Left lung (tissue), 14 donors: ENCODE measurements at places on chromosomes 11 and 22. TPM values are rescaled to one million over a fixed set of nuclear protein-coding genes. Genes with fewer than 3 reads are reported as not detected.

DNA sequence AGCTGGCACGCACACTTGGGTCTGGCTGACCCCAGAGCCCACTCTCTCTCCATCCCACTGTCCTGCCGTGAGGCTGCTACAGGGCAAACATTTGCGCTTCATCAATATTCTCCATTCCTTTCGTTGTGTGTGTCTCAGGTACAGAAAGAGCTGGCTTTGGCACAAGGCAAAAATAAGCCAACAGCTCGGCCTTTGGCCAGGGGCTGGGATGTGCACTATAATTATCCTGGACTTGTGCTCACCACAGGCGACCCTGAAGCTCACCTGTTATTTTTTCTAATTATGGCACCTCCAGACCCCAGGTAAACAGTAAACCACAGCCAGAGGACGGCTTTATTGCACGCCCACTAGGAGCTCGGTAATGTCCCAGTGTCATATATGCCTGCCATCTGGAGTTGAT lies 10.9 kb downstream of the ZMAT5 start:
- no peak overlapping the region for H3K27ac ChIP-seq
- no peaks in the 10 kb centered on the region for H3K4me1 ChIP-seq
- H3K36me3 ChIP-seq: peaks cover 8% of the 10 kb centered on the region
- no peak overlapping the region for H3K4me3 ChIP-seq

- H3K27ac ChIP-seq: no peak overlapping the region
- no peak overlapping the region for H3K4me3 ChIP-seq
- H3K27me3 ChIP-seq: no peaks in the 10 kb centered on the region
- no peaks in the 10 kb centered on the region for H3K4me1 ChIP-seq
Observed at GRCh38 chr22:30941363-30941740, 27.2 kb downstream of the MORC2 start.

DCHS1 gene
- 18.9 TPM for total RNA-seq

DNA sequence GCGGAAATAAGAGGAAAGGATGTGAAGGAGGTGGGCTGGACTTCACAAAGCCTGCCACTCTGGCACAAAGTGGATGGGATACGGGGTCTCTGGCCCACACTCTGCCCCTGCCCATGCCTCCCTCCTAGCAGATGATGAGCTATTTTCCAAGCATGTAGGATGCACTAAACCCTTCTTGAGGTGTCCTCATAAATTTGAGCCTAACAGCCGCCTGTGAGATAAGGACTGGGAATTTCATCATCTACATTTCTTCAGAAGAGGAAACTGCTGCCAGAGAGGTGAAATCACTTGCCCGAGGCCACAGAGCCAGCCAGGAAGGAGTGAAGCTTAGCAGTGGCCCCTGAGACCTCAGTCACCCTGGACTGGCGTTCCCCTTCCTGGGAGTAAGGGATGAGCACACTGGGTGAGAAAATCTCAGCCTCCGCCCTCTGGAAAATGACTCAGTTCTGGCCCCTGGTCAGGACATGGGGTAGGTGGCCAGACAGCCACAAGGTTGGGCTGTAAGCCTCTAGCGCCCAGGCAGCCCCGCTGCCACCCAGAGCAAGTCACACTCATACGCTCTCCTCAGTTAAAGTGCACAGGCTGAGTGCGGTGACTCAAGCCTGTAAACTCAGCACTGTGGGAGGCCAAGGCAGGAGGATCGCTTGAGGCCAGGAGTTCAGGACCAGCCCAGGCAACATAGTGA lies 27.9 kb downstream of the MB start:
- no peaks in the 10 kb centered on the region for H3K36me3 ChIP-seq
- H3K4me3 ChIP-seq: no peak overlapping the region
- H3K27me3 ChIP-seq: no peaks in the 10 kb centered on the region
- H3K27ac ChIP-seq: no peak overlapping the region

GALR3 gene
- total RNA-seq: not detected

DNA sequence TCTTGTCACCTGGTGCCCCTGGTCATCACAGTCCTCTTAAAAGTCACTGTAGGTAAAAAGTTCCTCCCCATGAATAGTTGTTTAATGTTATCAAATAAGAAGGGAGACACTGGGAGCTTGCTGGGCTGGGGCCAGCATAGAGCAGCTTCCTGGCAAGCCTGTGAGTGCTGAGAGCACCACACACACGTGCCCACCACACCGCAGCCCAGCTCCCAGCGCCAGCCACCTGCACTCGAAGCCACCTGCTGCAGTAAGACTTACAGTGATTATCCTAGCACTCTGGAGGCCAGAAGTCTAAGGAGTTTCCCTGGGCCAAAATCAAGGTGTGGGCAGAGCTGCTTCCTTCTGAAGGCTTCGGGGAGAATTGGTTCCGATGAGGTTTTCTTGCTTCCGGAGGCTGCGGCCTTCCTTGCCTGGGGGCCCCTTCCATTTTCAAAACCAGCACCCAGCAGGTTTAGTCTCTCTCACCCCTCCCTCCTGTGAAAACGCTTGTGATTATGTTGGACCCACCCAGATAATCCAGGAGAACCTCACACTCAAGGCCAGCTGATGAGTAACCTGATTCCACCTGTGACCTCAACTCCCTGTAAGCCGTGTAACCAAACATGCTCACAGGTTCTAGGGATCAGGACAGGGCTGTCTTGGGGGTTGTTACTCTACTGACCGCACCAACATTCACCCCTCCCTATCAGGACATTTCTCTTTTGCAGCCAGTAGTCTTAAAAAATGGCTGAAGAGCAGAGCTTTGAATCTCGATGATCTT lies 687.2 kb downstream of the TBC1D22A start:
- no peak overlapping the region for H3K27ac ChIP-seq
- peak; percentile 58 for DNase-seq
- no peaks in the 10 kb centered on the region for H3K27me3 ChIP-seq
- no peaks in the 10 kb centered on the region for H3K4me1 ChIP-seq
- no peaks in the 10 kb centered on the region for H3K36me3 ChIP-seq

GRCh38 chr11:110493346-110493745 lies 63.6 kb downstream of the FDX1 start:
- H3K4me3 ChIP-seq: no peak overlapping the region
- no peaks in the 10 kb centered on the region for H3K36me3 ChIP-seq
- DNase-seq: no peak
- no peaks in the 10 kb centered on the region for H3K27me3 ChIP-seq
- no peak overlapping the region for H3K27ac ChIP-seq

DNA sequence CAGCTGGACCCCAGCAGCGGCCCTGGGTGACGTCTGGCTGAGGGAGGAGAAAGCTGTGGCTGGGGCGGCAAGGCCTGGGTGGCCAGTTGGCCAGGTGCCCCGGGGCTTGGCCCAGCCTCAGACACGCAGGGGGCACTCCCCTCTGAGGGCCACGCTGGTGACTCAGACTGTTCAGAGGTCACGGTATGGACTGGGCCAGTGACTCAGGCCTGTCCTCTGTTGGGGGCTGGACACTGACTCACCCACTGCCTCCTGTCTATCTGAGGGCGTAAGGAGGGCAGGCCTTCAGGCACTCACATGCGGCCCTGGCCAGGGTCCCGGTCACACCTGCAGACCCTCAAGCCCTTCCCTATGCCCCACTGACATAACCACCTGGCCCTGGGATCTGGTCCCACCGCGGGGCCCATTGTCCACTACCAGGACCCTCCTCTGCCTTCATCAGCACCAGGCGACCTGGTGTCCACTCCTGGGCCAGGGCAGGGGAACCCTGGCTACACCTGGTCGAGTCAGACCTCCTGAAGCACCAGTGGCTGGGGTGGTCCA lies 3.7 kb upstream of the MUC5AC start:
- no peaks in the 10 kb centered on the region for H3K4me1 ChIP-seq
- no peaks in the 10 kb centered on the region for H3K36me3 ChIP-seq
- DNase-seq: peak; percentile 78
- H3K27ac ChIP-seq: no peak overlapping the region

ASRGL1 gene
- total RNA-seq: 26.6 TPM

DNA sequence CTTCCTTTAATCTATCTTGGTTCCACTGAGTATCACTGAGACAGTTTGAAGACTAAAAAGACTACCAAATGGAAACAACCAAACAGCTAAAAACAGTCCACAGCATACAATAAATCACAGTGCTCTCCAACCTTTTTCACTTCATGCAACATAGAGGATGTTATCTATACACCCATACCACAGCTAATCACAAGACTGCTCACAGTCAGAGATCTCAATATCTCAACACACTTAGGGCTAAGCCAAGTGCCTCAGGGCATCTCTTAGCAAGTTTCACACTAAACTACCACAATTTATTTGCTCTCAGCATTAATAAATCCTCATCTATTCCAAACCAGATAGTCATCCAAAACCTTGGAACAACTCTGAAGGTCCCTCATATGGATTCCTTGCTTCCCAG lies 129.4 kb downstream of the SBF2 start:
- H3K4me3 ChIP-seq: no peak overlapping the region
- H3K4me1 ChIP-seq: peaks cover 5% of the 10 kb centered on the region
- DNase-seq: no peak
- H3K27me3 ChIP-seq: no peaks in the 10 kb centered on the region
- H3K27ac ChIP-seq: no peak overlapping the region

GRCh38 chr22:38957808-38958650 lies 620 bp downstream of the APOBEC3A start:
- peak overlapping the region; percentile 76 for H3K27ac ChIP-seq
- peaks cover 55% of the 10 kb centered on the region for H3K4me1 ChIP-seq
- H3K27me3 ChIP-seq: no peaks in the 10 kb centered on the region
- DNase-seq: no peak

RAB39A gene
- 1.7 TPM for total RNA-seq

SPDYC gene
- total RNA-seq: not detected

GRCh38 chr22:25682109-25682508 lies 59.9 kb upstream of the MYO18B start:
- DNase-seq: no peak
- H3K4me1 ChIP-seq: no peaks in the 10 kb centered on the region

GRCh38 chr22:17748555-17749353 lies 25.5 kb downstream of the BID start:
- H3K36me3 ChIP-seq: no peaks in the 10 kb centered on the region
- H3K27ac ChIP-seq: no peak overlapping the region
- H3K27me3 ChIP-seq: no peaks in the 10 kb centered on the region
- H3K4me1 ChIP-seq: no peaks in the 10 kb centered on the region
- H3K4me3 ChIP-seq: no peak overlapping the region
- DNase-seq: no peak

DNA sequence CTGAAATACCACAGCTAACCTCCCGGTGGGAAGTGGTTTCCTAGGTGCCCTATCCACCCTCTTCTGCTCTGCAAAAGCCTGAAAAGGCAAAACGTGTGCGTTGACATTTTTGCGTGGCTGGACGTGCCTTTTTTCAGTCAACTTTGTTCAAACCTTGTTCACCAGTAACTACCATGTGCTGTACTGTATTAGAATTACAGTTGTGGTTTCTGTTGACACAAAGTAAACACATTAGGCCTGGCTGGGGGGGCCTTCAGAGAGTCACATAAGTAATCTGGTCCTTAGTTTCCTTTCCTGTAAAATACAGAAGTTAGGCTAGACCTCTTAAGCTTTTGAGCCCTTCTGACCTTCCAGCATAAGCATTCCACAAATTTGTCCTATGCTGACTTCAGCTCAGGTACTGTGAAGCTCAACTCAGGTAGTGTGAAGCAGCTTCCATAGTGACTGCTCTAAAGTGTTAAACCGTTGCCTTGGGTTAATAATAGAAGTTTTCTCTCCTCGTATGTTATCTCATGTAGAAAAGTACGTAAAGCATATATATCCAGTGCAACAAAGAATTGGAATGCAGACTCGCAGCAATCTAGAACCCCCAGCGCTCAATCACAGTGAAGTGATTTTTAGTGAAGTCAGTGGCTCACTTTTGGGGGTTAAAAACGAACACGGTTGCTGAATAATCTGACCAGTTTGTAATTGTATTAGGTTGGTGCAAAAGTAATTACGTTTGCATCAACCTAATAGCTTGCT lies 1.8 kb downstream of the EWSR1 start:
- peak overlapping the region; percentile 98 for H3K27ac ChIP-seq
- no peaks in the 10 kb centered on the region for H3K27me3 ChIP-seq
- DNase-seq: no peak

DNA sequence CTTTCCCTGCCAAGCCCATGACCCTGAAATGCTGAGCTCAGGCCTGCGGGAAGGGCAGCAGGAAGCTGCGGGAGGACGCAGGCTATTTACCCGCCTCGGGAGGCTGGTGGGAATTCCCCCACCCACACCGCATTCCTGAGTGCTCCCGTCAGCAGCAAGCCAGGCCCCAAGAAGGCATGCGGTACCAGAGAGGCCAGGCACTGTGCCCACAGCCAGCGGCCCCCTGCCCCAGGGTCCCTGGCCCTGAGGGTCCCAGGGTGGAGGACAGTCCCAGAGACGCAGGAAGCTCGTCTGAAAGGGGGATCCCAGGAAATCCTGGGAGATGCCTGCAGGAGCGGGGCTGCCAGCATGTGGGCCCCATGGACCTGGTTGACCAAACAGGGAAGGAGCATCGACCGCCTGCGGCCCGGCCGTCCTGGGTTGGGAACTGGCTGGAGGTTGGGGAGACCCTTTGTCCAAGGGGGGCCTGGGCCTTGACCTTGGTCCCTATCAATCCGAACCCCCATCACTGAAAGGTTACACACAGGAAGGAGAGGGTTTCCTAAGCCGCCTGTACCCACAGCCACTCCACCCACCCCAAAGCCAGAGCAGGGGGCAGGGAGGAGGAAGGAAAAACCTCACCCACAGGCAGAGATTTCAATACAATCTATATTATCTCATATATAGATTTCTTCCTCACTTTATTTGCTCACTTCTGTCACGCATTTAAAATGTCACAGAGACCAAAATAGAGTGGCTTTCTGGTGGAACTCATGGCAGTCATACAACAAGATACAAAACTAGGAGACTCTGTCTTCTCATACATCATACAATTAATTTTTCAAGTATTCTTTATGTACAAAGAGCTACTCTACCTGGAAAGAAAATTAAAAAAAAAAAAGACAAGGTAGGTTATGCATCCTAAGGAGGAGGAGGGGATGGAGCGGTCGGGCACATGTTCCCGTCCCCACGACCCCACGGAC lies 17.1 kb downstream of the MAFF start:
- peaks cover 62% of the 10 kb centered on the region for H3K36me3 ChIP-seq
- peak; percentile 87 for DNase-seq
- H3K27ac ChIP-seq: peak overlapping the region; percentile 88
- H3K4me1 ChIP-seq: peaks cover 28% of the 10 kb centered on the region
- H3K4me3 ChIP-seq: no peak overlapping the region

HMBS gene
- total RNA-seq: 32.0 TPM

DNA sequence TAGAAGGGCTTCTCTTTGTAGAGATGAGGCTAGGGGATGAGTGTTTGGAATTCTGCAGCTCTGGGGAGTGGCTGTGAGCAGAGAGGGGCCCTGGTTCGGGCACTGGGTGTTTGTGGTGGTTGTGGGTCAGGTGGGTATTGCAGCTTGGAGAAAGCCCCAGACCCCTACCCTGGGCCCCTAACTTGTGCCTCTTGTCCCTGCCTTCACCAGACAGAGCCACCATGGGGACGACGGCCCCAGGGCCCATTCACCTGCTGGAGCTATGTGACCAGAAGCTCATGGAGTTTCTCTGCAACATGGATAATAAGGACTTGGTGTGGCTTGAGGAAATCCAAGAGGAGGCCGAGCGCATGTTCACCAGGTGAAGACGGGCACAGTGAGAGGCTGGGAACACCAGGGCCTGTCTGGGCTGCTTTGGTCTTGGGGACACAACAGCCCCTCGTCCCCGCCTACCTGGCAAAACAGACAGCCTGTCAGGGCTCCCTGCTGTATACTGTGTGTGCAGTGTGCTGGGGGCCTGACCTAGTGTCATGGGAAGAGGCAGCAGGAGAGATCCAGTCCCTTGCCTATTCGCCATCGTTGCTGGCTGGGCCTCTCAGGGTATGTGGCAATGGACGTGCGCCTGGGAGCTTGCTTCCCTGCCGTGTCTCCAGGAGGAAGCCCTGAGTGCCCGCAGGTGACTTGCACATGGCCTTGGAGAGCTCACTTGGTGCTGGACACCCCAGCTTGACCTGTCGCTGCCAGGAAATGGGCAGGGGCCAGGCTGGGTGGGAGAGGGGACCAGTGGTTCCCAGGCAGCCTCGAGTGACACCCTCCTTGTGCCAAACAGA lies 4.3 kb downstream of the INCENP start:
- no peak overlapping the region for H3K4me3 ChIP-seq
- H3K36me3 ChIP-seq: peaks cover 50% of the 10 kb centered on the region
- H3K27me3 ChIP-seq: no peaks in the 10 kb centered on the region
- DNase-seq: no peak
- H3K27ac ChIP-seq: no peak overlapping the region
- peaks cover 13% of the 10 kb centered on the region for H3K4me1 ChIP-seq

OR4C11 gene
- not detected for total RNA-seq
